Right lobe of liver (tissue), 6 donors: ENCODE measurements at places on chromosomes 4 and X. TPM values are rescaled to one million over a fixed set of nuclear protein-coding genes. Genes with fewer than 3 reads are reported as not detected.
A peak's percentile ranks its signal among the peaks of the same experiment; 100 is the strongest.

The BMP3 gene
- not detected for total RNA-seq

The TMEM271 gene
- not detected for total RNA-seq

The CSAG1 gene
- not detected for total RNA-seq

The LUZP4 gene
- not detected for total RNA-seq

- DNase-seq, result peak; percentile 61
Measured at GRCh38 chr4:186192066-186192612, 772 bp downstream of the CYP4V2 start.

- no peak for DNase-seq
Measured at GRCh38 chr4:148044912-148045352, 313.0 kb downstream of the ARHGAP10 start.

DNA sequence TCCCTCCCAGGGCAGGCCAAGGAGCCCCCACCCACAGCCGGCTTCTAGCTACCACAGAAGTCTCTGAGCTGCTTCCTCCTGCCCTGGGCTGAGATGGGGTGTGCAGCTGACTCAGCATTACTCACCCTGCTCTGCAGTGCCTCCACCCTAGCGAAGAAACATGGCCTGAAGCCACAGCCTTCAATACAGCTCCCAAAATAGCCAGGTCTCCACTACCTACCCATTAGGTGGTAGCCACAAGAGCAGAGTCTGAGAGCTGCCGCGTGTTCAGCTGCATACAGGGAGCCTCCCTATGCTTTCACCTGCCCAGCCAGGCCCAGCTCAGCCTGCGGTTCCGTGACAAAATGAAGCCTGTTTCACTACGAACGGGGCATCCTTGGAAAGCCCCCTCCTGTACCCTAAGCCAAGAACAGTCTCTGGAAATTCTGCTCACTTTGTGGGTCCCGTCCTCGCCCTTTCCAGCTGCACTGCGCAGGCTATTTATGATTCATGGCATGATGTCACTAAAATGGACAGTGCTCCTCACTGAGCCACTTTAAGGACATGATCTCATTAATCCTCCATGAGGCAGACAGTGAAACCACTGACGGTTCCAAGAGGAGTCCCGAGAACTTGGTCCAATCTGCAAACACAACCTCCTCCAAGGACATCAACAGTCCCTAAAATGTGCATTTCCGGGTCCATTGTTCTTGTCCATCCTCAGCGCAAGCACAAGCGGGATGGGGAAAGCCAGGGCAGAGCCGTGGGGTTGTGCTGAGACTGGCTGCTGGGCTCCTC lies 20.2 kb downstream of the WDR1 start:
- DNase-seq, result peak; percentile 60

DNA sequence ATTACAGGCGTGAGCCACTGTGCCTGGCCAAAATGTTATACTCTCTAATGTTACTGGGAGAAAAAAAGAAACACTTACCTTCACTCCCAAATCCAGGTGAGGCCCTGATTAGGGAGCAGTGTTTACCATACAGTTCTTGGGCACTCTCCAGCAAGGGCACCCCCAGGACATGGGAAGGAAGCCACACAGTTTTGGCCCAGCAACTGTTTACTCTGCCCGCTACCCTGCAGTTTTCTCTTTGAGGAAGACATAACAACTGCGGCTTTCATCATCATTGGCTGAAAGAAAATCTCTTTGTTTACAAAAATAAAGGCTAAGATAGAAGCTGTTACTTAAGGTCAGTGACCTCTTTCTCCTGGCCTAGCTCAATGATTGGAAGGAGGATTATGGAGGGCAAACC lies 145.5 kb upstream of the DUSP21 start:
- DNase-seq, result no peak

GRCh38 chr4:145934434-145935047 lies 4.1 kb downstream of the ZNF827 start:
- DNase-seq, result no peak

DNA sequence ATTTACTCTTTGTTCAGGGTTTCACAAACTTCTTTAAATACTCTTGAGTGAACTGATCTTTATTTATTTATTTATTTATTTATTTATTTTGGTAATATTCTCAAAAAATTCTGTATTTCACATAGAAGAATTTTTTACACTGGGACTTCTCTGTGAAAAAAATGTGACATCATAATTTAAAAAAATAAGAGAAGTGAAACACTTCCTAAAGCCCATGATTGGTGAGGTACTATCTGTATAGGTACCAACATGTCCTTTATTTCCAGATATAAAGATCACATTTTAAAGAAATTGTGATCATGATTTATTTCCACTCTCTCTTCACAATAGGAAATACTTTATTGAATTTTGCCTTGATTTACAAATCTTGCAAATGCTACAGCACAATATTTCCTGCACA lies 497.1 kb downstream of the FAT4 start:
- no peak for DNase-seq

DNA sequence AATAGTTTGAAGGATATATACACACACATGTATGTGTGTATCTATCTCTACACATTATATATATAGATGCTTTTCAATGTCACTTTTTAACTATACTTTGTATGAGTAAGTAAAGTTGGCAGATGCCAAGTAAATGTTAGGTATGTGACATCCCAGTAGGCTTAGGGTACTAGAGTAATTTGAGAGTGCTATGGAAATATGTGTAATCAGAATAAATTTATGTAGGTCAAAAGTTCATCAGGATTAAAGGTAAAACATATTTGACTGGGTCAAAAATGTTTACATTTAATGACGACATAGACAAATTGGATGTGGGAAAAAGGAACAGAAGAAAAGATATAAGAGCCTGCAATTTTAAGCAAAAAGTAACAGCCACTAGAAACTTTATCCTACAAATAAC lies 588.8 kb downstream of the ANKRD50 start:
- no peak for DNase-seq

GRCh38 chr4:168550064-168550766 lies 53.4 kb downstream of the PALLD start:
- no peak for DNase-seq

DNA sequence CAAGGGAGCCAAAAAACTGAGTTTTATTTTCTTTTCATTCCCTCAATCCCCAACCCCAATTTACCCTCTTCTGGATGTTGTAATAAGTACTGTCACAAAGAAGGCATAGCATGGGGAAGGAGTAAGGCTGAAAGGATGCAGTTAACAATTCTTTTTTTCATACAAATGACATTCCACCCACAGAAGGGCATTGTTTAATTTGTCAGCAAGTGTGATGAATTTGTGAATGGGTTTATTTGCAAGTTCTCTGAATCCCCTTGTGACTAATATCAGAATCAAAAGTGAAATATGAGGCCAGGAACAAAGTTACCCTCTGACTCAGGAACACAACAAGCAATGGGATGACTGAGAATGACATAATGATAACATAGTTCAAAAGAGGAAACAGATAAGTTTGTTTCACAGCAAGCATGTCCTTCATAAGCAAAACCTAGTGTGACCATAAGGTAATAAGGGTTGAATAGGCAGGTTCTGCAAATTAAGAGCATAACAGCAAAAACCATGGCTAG lies 2.1 kb downstream of the GEMIN8 start:
- DNase-seq, result no peak

DNA sequence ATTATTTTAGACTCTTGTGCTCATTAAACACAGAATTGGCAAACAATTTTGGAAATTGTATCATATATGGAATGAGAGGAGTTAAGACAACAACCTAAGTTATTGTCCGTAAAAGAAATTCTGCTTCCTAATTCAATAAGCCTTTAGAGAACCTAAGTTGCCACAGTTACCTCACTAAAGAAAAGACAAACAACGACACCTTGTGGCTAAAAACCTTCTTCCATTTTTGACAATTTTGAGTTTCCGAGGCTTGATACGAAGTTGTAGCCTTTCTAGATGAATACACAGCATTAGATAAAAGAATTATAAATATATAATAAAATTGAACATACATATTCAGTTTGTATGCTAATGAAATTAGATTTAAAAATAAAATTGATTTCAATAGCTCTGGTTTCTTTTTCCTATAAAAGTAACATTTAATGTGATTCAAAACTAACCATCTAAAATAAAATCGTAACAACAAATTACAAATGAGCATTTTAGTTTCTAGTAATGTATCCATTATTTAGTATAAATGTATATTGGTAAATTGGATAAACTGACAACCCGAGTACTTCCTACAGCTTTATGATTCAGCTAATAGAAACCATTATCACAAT lies 275.1 kb downstream of the GPM6A start:
- no peak for DNase-seq

- DNase-seq, result no peak
Measured at GRCh38 chrX:2340991-2341390, 159.8 kb downstream of the DHRSX start.

DNA sequence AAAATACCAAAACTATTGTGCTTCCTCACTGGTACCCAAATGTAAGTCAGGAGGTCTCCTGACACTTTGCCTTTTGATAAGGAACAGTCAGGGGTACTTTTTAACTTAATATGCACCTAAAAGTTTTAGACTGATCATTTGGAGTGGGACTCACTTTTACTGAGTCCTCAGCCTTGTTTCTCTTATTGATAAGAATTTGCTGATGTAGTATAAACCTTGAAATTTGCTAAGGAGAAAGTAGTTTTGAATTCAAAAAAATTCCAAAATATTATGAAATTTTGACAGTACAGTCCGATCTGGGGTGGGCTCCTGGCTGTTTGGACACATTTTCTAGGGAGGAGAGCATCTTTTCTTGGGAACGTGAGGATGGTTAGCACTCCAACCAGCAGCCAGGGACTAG lies 91.4 kb upstream of the GATB start:
- no peak for DNase-seq

- DNase-seq, result no peak
Measured at GRCh38 chrX:20515841-20516461, 249.2 kb upstream of the RPS6KA3 start.

DNA sequence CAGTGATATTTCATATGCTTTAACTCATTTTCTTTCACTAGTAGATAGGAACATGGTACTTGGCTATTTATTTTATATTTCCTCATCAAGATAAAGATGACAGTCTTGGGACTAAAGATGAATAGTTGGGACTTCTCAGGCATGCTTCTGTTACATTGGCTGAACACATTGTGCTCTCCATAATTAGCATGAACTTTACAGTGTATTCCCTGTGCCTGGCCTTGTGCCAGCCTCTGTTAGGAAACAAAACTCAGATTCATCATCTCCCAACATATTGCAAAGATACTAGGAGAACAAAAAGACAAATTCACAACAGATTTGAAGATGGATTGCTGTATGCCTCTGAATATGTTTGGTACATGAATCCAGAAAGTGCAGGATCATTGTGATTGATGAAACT lies 26.4 kb downstream of the GRIA2 start:
- DNase-seq, result no peak

- no peak for DNase-seq
Measured at GRCh38 chr4:60122820-60123219, 1077.3 kb upstream of the ADGRL3 start.

GRCh38 chr4:181085557-181085956 lies 1157.6 kb upstream of the TENM3 start:
- DNase-seq, result no peak

DNA sequence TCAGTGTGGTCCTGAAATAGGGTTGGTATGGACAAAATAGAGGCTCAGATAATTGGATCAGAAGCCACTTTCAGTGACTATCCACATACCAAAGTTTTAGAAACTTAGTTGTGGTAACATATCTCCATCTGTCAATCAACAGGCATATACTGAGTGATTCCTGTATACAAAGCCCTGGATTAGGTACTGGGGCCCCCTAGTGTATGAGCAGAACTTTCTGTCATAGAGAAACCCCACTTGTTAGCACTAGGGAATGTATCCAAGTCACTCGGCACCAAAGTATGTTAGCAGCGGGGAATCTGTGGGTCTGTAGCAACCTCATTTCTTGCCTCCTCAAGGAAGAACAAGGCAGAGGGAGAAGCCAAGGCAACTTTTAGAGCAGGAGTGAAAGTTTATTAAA lies 50.7 kb downstream of the MAP7D3 start:
- no peak for DNase-seq

- DNase-seq, result no peak
Measured at GRCh38 chrX:86724277-86724676, 576.0 kb downstream of the DACH2 start.

DNA sequence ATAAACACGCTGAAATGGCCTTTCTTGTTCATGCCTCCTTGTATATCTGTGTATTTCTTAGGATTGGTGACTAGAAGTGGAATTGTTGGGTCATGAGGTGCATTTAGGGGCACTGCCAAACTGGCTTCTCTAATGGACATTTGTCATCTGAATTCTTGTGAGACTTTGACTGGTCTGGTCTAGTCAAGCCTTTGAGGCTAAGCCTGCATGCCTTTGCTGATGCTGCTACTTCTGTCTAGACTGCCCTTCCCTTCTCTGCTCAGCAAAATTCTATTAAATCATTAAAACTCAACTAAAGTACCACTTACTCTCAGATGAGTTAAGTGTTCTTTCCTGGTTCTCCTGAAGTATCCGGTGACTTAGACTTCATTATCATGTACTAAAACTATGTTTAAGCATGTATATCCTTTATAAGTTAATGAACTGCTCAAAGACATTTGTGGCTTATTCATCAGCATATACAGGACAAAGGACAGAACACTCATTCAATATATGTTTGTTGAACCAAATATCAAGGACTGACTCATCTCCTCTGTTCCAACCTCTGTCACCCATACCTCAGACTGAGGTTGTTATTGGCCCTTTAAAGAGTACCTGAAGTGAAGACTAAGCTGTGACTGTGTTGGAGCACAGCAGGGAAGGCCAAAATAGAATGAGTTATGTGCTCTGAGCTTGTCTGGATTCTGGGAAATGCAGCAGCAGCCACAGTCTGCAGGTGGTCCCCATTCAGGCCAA lies 9.0 kb downstream of the TCEAL1 start:
- DNase-seq, result no peak

- no peak for DNase-seq
Measured at GRCh38 chr4:11326021-11326420, 102.7 kb downstream of the HS3ST1 start.

DNA sequence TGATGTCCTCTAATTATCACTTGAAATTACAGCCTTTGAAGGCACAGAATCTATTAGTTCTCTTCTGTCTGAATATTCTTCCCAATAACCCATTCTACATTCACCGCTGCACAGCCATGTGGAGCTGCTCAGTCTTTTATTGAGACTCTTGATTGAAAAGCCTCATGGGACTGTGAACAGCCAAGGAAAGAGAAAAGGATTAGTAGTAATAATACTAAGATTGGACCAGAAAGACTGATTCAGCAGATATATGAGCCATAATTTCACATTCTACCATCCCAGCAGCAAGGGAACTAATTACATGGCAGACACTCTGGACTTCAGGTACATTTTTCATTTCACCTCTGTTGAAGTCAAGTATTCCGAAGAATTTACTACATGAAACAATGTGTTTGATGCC lies 2471.7 kb downstream of the ARAP2 start:
- DNase-seq, result no peak

DNA sequence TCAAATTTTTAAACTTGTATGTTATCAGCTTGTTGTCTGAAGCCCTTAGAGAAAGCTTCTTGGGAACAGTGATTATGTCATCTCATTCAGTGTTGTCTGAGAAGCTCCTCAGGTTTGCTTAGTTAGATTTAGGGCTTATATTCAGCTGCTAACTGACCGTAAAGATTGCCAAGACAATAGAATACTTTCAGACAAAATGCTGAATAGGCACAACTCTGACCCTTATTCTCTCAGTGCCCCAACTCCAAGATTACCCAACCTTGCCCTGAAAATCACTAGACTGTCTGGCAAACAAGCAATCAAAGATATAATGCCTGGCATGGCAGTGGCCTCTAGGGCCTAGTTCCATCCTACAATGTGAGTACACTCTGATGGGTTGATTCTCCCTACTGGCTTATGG lies 950.5 kb upstream of the HS3ST1 start:
- no peak for DNase-seq
